ENCODE measurements at places on chromosomes 1 and 21. TPM values are rescaled to one million over a fixed set of nuclear protein-coding genes. Genes with fewer than 3 reads are reported as not detected.

Gene CLCA4
- total RNA-seq = 2.3 TPM

Gene TMEM125
- total RNA-seq = 27.1 TPM

Gene CYP2J2
- total RNA-seq = 16.0 TPM

Gene DIO1
- not detected for total RNA-seq

Gene PPM1J
- total RNA-seq = 11.8 TPM

Gene BATF3
- not detected for total RNA-seq

Gene LIPI
- total RNA-seq = not detected

Gene NSL1
- 27.9 TPM for total RNA-seq

Gene PRAMEF7
- not detected for total RNA-seq

Gene CFAP45
- total RNA-seq = 2.0 TPM

Gene GPA33
- total RNA-seq = not detected

Gene UMODL1
- total RNA-seq = 0.21 TPM

Gene C1orf87
- not detected for total RNA-seq

Gene KRTAP19-1
- total RNA-seq = 29.7 TPM

Gene BMP8B
- total RNA-seq = 0.83 TPM

Gene ITSN1
- 53.3 TPM for total RNA-seq
